Large intestine (tissue), 12 donors: ENCODE measurements at places on chromosomes 2 and 18. TPM values are rescaled to one million over a fixed set of nuclear protein-coding genes. Genes with fewer than 3 reads are reported as not detected.

Gene GCKR
- 2.9 TPM for polyA plus RNA-seq

- DNase-seq = no peak
- peaks cover 3% of the 10 kb centered on the region for H3K4me1 ChIP-seq
- no peaks in the 10 kb centered on the region for H3K27me3 ChIP-seq
- H3K4me3 ChIP-seq = no peak overlapping the region
- H3K36me3 ChIP-seq = no peaks in the 10 kb centered on the region
These were observed 29.9 kb upstream of the IMPA2 start for GRCh38 chr18:11951390-11951851.

DNA sequence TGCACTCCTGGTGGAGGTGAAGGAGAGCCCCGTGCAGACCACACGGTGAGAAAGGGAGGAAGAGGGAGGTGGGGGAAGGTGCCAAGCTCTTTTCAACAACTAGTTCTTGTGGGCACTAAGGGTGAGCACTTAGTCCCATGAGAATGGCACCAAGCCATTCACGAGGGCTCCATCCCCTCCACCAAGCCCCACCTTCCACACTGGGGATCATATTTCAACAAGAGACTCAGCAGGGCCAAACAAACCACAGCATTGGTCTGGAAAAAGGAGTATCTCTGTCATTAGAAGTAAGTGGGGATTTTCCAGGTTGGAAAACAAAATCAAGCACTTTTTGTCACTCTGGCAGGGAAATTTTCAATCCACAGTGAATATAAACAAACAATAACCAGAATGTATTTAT is 38.4 kb downstream of the ZAP70 start:
- no peak overlapping the region for H3K27ac ChIP-seq
- H3K4me1 ChIP-seq = no peaks in the 10 kb centered on the region
- no peaks in the 10 kb centered on the region for H3K27me3 ChIP-seq
- H3K4me3 ChIP-seq = no peak overlapping the region
- no peak for DNase-seq
- peaks cover 33% of the 10 kb centered on the region for H3K36me3 ChIP-seq

Gene ALK
- 1.5 TPM for polyA plus RNA-seq

Gene NEU2
- polyA plus RNA-seq = not detected

GRCh38 chr2:85134896-85135659 is 1.9 kb downstream of the TCF7L1 start:
- no peaks in the 10 kb centered on the region for H3K36me3 ChIP-seq
- no peak overlapping the region for H3K27ac ChIP-seq
- H3K4me1 ChIP-seq = peaks cover 7% of the 10 kb centered on the region
- peaks cover 6% of the 10 kb centered on the region for H3K27me3 ChIP-seq
- H3K4me3 ChIP-seq = peak overlapping the region; percentile 88

DNA sequence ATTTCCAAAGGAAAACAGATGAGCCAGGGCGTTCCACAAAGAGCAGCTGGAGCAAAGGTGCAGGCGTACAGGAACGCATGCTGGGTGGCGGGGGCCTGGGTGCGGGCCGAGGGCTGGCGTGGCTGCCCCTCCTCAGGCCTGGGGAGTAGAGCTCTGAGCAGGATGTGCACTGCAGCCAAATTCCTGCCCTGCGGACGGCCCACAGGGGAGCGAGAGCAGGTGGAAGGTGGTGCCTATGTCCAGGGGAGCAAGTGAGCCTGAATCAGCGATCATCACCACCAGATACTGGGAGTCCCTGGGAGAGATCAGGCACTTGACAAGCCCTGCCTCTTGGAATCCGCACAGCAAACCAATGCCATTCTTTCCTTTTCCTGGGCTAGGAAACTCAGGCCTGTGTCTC is 106.3 kb downstream of the GBX2 start:
- no peak overlapping the region for H3K4me3 ChIP-seq
- no peaks in the 10 kb centered on the region for H3K4me1 ChIP-seq
- DNase-seq = no peak
- no peaks in the 10 kb centered on the region for H3K27me3 ChIP-seq
- peaks cover 2% of the 10 kb centered on the region for H3K36me3 ChIP-seq
- H3K27ac ChIP-seq = no peak overlapping the region
